Stomach (tissue), 19 donors: ENCODE measurements at places on chromosomes 13 and 19.
A peak's percentile ranks its signal among the peaks of the same experiment; 100 is the strongest.

DNA sequence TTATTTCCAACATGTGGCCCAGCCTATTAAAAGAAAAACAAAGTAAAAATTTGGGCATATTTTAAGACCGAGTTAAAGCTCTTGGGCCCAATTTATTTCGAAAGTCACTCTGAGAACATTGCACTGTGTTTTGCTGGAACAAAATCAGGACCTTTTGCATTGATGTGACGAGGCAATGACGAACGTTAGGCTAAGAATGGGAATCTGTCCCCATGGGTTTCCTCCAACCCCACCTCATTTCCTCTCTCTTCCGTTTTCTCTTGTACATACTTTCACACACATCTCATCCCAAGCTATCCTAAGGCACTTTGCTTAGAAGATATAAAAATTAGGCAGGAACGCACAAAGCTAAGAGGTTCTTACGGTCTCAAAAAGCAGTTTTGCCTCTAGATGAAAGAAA, 22.1 kb downstream of the EDNRB start:
- DNase-seq: no peak

GRCh38 chr13:90591927-90592268, 755.6 kb upstream of the MIR17HG start:
- DNase-seq: no peak

DNA sequence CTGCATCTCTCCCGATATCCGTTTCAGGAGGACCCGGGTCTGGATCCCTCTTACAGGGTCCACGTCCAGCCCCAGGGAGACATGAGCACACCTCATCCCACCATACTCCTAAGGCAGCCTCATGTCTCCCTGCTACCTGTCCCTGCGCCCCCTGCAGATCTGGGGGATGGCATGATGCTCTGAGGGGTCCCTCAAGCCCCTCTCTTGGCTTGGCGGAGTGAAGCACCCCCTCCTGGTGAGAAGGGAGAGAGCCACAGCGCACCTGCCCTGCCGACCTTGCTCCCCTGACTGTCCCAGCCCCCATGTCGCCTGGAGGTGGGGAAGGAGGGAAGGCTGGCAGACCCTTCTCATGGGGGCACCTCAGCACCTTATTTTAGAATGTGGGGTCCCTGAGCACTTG, 21.5 kb upstream of the ARHGEF7 start:
- no peak for DNase-seq

- no peak for DNase-seq
These were observed 289.2 kb upstream of the KLF12 start for GRCh38 chr13:74423434-74423833.

DNA sequence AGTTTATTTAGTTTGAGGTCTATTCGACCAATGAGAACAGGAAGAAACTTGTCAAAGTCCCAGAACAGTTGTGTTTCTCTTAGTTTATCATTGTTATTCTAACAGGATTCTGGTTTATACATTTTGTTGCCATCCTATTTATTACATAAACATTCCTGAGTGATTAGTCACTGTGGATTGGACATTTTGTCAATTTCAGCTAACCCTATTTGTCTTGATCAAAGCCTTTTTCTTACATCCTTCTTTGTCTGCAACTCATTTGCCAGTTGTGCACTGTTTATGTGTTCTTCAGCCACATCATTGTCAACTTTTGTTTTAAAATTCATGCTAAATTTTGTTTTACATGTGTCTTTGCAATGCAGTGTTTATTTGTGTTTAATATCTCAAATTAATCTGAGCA, 886.0 kb upstream of the SLC10A2 start:
- DNase-seq: no peak

DNA sequence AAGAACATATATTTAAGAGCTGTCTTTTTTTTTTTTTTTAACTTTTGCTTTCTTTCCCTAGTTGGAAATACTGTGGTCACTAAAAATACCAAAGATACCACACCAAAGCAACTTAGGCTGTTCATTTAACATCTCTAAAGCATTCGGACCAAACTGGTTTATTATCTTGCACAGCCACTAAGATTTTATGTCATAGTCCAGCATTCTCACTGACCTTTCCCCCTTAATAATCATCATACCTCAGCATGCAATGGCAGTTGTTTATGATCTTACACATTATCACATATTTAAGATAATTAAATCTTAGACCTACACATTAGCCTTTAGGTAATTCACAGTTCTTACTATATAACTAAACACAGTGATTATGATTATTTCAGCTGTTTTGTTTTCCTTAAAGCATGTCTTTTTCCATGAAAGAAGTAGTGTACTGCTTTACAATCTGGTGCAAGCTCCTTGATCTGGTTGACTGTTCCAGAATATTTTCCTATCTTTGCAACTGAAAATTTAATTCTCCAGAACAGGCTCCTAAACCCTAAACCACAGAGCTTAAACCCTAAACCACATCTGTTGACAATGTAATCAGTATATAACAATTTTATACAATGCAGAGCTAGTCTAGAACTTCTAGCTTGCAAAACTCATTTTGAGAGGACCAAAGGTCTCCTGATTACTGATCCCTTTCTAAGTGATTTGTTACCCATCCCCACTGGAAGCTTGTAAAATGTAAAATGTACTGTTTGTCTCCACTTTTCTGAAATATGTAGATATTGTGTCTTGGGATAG, 74.2 kb downstream of the CDK8 start:
- DNase-seq: no peak

DNA sequence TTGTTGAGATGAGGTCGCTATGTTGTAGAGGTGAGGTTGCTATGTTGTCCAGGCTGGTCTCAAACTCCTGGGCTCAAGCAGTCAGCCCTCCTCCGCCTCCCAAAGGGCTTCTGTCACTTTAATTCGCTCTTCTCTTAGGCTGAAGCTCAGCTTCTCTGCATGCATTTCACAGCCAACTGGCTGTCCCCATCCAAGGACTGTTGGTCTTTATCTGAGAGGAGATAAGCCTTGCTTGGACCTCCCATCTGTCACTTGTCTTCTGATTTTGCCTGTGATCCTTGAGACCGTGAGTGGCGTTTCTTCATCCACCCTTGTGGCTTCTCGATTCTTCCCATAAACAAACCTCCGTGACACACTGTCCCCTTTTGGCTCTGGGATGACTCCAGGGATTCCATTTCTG, 24.4 kb downstream of the CERS1 start:
- DNase-seq: no peak

- peak; percentile 92 for DNase-seq
These were observed 85.7 kb downstream of the NUFIP1 start for GRCh38 chr13:44903574-44903985.

DNA sequence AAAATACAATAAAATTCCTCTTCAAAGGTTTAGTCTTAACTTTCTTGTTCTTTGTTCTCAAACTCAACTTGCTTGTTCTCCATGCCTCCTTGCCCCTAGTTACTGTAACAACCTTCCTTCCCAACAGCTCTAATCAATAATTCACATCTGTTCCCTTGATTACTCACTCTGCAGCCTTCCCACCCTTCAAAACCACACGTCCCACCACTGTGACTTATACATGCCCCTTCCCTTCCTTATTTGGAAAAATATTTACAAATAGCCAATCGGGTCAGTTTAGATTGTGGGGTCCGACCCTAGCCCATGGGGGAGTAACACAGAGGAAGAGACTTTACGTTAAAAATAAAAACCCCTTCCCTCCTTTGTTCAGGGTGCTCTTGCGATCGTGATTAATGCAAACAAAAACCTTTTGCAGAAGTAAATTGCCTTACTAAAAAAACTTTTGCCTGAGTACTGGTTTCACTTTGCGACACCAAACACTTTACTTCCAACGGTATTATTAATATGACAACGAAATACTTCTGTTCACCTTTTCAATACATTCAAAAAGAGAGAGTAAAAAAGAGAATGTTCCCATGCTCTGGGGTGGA, 512 bp upstream of the ZNF93 start:
- DNase-seq: peak; percentile 67

DNA sequence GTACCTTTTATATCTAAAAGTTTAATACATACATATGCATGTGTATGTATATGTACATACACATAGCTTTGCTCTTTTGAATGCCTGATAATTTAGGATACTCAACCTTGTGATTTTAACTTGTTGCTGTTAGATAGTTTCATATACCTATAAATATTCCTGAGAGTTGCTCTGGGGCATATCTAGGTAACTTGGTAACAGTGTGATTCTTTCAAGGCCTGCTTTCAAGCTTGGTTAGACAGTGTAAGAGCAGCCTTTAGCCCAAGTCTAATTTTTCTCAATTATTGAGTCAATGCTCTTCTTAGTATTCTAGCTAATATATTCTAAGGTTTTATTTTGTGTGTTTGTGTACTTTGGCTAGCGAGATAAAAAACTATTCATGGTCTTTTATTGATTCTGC, 762.1 kb upstream of the MIR17HG start:
- no peak for DNase-seq

- no peak for DNase-seq
These were observed 23.6 kb downstream of the SOHLH2 start for GRCh38 chr13:36190771-36191170.
